ENCODE measurements at places on chromosomes 5 and 9.

DNA sequence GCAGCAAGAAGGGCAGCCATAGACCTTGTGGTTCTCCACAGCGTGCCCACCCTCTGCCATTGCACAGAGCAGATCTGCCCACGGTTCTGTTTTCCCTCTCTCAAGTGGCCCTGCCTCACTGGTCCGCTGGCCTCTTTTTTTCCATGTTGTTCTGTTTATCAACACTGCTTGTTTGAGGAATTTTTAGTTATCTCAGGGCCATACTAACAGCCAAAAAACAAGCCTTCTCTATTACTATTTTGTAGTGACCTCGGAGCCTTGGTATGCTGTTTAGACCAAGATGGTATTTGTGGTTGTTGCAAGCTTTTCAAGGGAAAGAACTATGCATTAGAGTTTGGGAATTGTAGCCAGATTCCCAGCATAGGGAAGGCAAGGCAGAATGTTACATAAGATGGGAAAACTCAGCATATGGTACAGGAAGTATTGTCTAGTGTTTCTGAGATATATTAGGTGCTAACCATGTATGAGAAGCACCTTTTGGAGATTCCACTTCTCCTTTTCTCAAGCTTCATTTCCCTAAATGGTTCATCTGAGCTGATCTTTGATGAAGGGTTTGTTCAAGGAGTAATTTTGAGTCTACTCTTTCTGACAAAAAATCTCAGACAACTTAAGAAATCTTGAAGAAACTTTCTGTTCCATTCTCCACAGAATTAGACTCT is 54.3 kb downstream of the NUP214 start:
- no peak for DNase-seq

DNA sequence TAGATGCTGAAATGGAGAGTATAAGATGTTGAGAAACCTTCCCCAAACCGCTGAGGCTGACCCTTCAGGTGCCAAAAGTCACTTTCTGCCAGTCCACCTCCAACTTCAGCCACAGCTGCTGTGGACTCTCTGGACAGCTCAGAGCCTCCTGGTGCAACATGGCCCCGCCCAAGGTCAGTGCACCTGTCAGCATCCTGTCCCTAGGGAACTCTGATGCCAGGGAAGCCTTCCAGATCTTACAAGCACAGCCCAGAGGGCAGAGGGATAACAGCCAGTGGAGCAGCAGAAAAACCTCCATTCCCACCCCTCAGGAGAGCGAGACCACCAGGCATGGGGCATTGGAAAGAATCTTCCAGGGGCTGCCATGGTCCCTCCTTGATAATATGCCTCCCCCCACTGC is 10.5 kb upstream of the PTGES2 start:
- no peak for DNase-seq

DNA sequence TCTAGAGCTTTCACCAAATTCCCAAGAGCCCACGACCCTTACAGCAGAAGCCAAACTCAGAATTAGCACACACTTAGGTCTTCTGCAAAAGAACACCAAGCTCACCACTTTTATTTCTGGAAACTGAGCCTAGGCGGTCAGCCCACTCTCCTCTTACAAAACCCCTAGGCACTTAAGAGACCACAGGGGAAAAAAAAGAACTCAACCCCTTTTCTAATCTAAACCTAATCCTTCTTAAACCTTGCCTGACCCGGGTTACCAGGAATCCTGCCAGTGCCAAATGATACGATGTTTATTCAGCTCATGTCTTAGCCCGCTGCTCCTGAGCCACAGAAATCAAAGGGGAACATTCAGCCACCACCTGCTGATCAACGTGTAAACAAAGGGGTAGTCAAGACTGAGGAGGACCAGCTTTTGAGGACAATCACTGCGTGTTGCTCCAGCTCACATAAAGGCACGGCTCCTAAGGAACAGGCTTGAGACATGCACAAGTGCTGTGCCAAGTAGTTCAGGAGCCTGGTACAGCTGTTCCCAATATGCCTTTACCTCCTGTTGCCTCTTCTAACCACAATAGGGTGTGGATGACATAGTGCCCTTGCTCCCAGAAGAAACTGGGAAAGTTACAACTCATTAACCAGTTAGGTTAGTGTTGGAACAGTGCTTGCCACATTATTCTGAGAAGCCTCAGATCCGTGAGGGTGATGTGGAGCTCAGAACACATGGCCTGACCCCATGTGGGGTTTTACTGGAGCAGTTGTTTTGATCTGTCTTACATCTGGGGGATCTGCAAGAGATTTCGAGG is 49.3 kb downstream of the ZFAND5 start:
- peak; percentile 49 for DNase-seq

DNA sequence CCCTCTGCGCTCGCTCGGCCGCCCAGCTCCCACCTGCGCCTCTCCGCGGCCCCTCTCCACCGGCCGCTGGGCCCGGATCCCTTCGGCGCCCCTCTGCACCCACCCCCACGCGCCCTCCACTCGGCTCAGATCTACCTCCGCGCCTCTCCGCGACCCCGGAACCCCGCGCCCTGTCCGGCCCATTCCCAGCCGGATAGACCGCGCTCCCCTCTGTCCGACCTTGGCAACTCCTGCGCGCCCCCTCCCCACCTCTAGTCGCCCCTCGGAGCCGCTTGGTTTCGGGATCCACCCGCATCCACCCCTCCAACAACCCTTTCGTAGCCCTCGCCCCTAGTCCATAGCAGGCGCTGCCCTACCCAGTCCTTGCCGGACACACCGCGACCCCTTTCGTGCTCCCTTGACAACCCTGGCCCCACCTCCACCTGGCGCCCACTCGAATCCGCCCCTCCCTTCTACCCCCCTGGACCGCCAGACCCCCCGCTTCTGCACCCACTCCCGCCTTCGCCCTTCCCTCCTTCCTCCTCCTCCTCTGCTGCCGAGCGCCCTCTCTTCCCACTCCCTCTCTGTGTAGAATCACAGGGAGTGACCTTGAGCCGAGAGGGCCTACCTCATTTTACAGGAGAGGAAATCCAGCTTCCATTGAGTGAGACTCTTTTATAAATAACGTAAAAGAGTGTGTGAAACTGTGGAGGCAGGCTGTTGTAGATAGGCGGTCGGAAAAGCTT is 525 bp upstream of the AK3 start:
- DNase-seq, result peak; percentile 58

- DNase-seq, result no peak
Measured at GRCh38 chr5:135442431-135443160, 4.6 kb downstream of the DCANP1 start.

DNA sequence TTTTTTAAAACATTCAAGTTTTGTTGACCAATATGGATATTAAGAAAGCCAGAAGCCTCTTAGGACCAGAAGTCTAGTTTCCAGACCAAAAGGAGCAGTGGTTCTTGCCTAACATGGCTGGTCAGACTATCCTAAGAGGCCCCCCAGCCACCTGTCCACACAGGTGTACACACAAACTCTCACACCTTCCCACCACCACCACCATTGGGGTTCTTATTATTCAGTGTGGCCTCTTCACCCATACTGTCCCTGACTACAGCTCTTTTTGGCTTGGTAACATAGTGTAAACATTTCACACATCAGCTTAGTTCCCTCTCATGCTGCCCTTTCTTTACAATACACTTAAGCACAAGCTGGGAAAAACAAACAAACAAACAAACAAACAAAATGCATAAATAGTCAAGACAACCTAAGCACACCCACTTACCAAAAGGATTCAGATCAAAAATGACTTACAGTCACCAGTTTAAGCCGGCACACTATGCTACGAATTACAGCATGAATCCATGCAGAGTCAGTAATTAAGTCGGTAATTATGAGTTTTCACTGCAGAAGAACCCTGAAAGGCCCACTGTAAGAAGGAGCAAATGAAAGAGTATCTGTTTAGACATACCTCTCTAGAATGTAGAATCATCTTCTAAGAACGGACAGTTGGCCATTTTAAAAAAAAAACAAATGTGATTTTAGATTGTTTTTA is 9.5 kb downstream of the LHFPL2 start:
- DNase-seq, result no peak

DNA sequence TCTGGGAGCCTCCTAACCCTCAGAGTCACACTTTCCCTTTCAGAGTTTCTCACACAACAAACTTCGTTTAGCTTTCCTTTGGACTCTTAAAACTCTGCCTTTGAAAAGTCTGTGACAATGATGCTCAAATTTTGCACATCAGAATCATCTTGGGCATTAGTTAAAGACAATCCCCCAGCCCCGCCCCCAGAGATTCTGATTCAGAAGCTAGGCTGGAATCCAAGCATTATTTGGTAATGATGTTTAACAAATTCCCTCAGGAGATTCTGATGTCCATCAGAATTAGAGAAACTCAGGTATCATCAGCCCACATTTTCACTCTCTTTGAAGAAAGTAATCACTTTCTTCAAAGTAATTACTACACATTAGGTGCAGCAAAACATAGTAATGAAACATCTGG is 9.6 kb upstream of the PLPP1 start:
- no peak for DNase-seq

- no peak for DNase-seq
Measured at GRCh38 chr5:116702776-116703175, 128.2 kb upstream of the SEMA6A start.

DNA sequence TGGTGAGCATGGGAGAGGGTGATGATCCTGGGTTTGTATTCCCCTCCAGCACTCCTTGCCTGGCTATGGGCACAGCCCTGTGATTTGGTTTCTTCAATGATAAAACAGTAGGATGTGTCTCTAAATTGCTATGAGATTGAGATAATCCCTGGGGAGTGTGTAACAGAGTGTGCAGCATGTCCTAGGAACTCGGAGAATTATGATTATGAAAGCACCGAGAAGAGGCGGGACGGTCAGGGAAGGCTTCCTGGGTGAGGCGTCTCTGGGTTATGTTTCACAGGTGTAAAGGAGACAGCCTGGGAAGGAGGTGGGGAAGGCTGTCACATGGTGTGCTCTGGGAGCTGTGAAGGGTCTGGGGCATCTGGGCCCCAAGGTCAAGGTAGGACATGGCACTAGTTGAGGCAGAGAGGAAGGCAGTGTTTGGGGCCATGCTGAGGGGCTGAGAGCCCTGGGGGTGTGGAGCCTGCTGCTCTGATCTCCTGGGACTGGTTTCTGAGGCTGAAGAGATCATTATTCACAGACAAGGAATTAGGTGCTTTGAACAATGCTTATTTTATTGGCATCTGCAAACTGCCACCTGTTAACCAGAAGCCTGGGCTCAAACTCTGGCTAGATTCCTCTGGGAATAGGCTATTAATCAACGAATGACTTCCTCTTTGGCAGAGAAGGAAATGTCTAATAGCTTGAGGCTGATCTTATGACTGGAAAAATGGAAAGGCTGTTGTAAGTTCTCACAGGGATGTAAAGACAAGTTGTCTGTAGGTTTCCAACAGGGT is 73.8 kb upstream of the IL12B start:
- no peak for DNase-seq

- peak; percentile 91 for DNase-seq
Measured at GRCh38 chr9:130461218-130461630, 16.5 kb downstream of the ASS1 start.

DNA sequence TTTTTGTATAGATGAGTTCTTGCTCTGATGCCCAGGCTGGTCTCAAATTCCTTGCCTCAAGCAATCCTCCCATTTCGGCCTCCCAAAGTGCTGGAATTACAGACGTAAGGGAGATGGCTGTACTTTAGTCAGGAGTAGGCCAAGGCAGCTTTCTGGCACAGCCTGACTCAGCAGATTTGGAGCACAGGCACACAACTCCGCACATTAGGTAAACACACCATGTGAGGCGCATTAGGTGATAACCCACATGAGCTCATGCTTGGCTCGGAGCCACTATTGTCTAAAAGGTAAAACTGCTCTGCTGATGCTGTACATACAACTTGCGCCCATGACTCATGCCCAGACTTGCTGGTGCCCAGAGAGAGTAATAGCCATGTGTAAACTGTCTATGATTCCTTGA is 1157.9 kb downstream of the TAF11L14 start:
- no peak for DNase-seq

- no peak for DNase-seq
Measured at GRCh38 chr9:76629205-76629990, 134.8 kb upstream of the PCA3 start.

- DNase-seq, result no peak
Measured at GRCh38 chr9:3361116-3361515, 164.7 kb downstream of the RFX3 start.

DNA sequence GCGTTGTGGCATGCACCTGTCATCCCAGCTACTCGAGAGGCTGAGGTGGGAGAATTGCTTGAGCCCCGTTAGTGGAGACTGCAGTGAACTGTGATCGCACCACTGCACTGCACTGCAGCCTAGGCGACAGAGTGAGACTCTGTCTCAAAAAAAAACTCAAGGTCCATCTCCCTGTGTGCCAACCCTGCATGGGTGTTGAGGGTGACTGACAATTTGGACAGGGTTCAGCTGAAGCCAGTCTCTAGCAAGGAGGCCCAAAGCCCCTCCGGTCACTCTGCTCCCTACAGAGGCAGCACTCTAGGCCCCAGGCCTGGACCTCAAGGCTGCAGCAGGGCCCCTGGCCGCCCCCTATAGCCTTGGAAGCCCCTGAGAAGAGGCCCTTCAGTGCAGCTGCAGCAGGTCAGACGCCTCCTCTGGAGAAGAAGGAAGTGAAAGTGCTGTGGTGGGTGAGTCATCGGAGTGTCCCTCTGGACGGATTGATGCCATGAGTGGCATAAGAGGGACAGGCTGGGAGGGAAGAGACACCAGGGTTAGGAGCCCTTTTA is 39.2 kb upstream of the NEK6 start:
- no peak for DNase-seq

DNA sequence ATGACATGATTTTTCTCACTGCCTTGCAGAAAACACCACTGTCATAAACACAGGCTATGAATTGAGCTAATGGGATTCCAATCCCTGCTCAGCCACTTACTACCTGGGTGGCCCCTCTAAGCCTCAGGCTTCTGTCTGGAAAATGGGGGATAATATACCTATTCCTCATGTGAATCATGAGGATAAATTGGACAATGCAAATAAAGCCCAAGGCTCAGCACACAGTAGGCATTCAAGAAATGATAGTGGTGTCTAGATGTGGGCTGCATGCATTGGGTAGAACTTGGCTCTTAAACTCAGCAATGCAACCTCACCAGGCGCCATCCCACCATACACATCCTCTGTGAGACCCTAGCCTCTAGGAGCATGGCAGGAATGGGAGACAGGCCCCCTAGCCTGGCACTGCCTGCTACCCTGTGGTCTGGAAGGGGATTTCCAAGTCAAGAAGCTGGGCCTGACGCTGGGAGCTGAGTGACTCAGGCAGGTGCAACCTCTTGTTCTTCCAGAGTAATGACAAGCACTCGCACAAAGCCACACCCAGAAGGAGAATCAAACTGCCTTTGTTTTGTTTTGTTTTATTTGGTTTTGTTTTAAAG is 2.3 kb upstream of the TNIP1 start:
- DNase-seq, result no peak

DNA sequence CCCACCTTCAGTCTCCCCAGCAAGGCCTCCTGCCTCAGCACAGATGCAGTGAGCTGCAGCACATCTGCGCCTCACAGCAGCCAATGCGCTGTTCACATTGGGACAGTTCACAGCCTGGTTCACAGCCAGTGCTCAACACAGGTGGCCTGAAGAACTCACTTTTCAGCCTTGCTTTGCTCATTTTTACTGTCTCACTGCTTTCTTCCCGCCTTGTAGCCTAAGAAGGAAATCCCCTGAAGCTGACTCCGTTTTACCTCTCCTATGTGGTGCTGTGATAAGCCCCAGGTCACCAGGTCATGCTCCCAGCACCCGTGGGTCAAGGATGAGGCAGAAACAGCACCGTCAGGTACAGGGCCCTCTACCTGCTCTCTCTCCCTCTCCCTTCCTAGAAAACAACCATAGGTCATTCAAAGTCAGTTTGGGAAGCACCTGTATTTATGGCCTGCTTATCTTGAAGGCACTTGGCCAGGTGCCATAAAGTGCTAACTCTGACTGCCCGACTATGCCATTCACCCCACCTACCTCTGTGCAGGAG is 1.1 kb downstream of the GCNT4 start:
- DNase-seq, result no peak

GRCh38 chr9:35842020-35842745 is 13.2 kb downstream of the TMEM8B start:
- DNase-seq, result no peak

GRCh38 chr5:33795496-33795895 is 96.3 kb downstream of the ADAMTS12 start:
- no peak for DNase-seq

Measured in iPS-NIHi11 (cell line).